PC-9 (cell line): ENCODE measurements at places on chromosomes 11 and 22. TPM values are rescaled to one million over a fixed set of nuclear protein-coding genes. Genes with fewer than 3 reads are reported as not detected.

- no peak for DNase-seq
Observed at GRCh38 chr22:32818446-32819115, 17.1 kb downstream of the TIMP3 start.

DNA sequence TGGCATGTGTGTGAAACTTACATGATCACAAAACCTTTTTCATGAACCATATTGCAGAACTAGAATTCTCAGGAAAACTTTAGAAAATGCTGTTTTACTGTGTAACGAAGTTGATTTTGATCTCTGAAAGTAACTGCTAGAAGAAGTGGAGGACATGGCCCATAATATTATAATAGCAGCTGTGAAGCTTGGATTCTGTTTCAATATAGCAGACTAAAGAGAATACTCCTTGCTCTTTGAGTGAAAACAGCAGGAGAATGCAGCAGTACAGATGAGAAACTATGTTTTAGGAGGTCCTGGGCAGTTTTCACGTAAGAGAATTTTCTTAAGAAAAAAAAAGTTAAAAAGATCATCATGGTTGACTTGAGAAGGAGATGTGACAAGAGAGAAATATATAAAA lies 76.7 kb upstream of the POU2AF2 start:
- DNase-seq, result no peak

GRCh38 chr11:43278193-43278956 lies 33.4 kb upstream of the API5 start:
- DNase-seq, result no peak

A4GALT gene
- 17.1 and 19.3 TPM in 2 replicates for total RNA-seq

OR2AT4 gene
- 0.11 TPM in 1 of 2 replicates, not detected in the other for total RNA-seq

DNA sequence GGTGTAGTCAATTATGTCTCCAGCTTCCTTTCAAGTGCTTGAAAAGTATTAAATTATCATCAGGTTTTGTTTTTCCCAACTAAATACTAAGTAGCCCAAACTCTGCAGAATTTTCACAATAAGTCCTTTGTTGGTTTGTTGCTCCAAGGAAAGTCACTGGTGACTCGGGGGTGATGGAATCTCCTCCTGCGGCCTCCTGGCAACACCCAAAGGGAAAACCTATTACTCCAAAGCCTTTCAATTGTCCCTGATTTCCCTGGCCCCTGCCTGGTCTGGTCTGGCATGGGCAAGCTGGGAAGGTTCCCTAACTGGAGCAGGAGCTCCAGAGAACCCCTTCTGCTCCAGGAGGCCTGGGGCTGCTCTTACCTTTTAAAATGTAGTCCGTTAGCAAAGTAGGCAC lies 47.9 kb downstream of the FEZ1 start:
- no peak for DNase-seq

RASD2 gene
- 0.70 and 0.95 TPM in 2 replicates for total RNA-seq

GRCh38 chr11:102364991-102365390 lies 18.0 kb downstream of the BIRC2 start:
- no peak for DNase-seq

DNA sequence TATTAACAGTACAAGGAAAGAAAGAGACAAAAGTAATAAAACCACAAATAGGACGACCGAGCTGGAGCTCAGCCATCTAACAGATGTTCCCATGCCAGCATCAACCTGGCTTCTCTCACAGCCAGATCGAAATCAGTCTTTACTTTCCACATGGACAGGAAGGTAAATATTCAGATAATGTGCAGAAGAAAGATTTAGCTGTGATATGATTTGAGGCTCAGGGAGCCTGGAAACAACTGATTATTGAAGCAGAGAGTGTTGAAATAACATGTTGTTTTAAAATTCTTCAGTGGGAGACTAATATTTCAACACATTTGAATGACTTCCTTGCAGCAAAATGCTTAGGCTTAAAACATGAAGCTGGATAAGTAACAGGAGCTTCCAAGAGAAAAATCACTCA lies 546.8 kb downstream of the ETS1 start:
- no peak for DNase-seq

DNA sequence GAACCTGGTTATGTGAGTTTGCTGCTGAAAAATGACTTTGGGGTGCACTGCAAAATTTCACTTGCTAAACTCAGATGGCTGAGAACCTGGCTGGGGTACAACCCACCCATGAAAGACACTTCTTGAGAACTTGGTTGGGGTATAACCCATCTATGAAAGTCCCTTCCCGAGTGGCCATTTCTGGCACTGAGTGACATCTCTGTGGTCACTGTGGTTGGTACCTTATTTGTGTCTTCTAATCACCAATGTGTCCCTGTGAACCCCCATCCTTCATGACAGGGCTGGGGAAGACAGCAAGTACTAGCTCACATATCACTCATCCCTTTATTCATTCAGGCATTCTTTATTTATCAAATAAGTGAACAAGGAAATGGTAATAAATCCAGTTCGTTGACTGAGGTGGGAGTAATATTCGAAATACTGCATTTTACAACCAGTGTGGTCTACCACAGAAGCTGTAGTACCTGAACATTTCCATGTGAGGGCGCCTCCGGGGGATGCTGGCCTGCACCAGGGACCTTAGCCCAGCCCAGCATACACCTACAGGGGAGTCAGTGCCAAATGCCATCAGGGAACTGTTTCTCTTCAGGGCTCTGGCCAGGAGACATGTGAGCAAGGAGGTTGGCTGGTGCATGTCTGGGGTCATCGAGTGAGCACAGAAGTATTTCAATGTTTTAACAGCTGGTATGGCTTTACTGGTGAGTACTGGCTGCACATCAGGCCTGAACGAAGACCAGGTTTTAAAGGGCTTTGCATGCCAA lies 122.1 kb downstream of the CSNK2A3 start:
- no peak for DNase-seq

TRMU gene
- total RNA-seq, result 51.5 and 58.2 TPM in 2 replicates

DNA sequence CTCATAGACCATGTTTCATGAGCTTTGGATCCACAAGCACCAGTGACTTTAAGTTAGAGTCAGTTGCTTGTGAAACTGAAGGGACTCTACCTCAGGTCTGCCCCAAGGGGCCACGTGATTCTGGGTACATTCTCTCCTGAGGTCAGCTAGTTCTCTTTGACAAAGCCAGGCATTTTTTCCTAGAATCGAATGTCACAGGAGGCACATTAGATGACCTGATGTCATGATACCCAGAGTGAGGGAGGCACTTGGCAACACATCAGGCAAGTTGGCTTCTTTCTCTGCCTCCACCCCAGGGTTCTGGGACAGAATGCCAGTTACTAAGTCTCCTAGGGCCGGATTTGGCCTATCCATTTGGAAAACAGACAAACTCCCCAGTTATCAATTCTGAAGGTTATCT lies 93.0 kb downstream of the APIP start:
- DNase-seq, result no peak

KCNJ1 gene
- not detected in 2 replicates for total RNA-seq

DNA sequence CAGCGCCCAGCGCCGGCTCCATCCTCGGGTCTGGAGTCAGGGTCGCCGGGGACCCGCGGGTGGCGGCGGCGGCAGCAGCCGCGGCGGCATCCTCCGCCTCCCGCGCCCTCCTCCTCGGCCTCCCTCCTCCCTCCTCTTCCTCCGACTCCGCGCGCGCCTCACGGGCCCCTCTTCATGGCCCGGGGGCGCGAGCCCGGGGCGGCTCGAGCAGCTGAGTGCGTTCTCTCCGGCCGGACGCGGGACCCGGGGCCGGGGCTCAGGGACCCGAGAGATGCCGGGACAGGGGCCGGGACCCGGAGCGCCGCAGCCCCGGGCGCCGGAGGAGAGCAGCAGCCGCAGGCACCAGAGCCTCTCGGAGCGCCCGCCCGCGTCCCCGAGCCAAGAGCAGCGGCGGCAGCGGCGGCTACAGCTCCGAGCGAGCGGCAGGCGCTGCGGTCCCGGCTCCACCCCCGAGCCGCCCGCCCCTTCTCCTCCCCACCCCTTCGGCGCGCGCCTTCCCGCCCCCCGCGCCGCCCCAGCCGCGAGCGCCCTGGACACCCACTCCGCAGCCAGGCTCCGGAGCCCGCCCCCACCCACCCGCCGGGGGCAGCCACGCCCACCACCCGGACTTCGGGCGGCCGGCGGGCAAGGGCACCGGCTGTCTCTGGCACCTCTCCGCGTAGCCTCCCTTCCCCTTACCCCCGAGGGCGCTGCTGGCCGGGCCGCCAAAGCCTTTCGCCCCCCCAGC lies at the start of gene CHST1:
TSS of gene CHST1 (minus strand) at position 417 of the 727 bp plus-strand sequence. CDS start 14,699 bp downstream, outside the sequence.
- peak; percentile 33 for DNase-seq

DNA sequence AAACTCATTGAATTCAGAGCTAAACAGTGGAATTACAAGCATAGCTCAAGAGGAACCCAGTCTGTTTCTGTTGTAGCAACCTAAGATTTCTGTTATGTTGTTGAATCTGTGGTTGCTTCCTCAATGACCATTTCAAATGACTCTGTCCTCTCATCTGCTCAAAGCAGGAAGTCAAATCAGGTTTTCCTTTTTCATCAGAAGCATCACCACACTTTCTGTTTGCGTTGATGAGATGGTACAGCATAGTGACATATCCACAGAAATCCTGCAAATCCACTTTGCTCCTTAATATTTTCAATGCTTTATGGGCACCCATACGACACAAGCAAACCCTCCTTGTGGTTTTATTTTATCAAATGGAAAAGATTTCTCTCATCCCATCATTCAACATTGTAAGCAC lies 12.6 kb upstream of the UCP2 start:
- no peak for DNase-seq

DNA sequence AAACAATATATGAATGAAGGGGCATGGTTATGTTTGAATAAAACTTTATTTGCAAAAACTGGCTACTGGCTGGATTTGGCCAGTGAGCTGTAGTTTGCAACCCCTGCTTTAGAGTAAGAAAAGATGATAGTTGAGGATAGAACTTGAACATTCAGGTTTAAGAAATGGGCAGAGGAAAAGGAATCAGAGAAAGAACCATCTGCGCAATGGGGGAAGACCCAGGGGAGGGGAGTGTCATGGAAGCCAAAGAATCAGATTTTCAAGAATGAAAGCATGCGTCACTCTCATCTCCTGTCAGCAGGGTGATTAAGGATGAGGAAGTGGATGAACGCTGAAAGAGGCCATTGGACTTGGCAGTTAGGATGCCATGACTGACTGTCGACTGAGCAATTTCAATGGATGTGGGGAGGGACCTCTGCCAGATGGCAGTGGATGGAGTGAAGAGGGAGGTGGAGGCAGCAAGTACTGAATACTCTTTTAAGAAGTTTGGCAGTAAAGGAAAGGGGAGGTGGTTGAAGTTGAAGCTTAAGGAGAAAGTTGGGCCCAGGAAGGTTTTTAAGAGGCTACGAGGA lies 21.2 kb downstream of the FAT3 start:
- DNase-seq, result no peak

- DNase-seq, result no peak
Observed at GRCh38 chr11:79043726-79044125, 397.1 kb downstream of the TENM4 start.

DNA sequence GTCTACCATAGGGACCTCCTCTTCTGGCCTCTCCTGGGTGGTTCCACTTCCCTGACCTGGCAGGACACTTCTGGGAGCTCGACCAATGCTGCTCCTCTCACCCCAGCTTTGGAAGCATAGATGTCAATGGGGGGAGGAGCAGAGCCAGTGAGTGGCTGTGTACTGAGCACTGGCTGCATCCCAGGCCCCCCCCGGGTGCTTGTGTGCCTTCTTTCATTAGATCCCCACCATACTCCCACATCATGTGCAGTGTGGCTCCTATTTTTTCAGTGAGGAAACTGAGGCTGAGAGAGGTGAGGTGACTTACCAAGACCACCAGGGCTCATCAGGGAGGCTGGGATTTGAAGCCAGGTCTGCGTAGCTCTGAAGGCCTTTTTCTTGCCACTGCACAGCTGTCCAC lies 44.3 kb downstream of the LRRC32 start:
- no peak for DNase-seq

TRMT2A gene
- total RNA-seq, result 31.5 and 32.7 TPM in 2 replicates

DNA sequence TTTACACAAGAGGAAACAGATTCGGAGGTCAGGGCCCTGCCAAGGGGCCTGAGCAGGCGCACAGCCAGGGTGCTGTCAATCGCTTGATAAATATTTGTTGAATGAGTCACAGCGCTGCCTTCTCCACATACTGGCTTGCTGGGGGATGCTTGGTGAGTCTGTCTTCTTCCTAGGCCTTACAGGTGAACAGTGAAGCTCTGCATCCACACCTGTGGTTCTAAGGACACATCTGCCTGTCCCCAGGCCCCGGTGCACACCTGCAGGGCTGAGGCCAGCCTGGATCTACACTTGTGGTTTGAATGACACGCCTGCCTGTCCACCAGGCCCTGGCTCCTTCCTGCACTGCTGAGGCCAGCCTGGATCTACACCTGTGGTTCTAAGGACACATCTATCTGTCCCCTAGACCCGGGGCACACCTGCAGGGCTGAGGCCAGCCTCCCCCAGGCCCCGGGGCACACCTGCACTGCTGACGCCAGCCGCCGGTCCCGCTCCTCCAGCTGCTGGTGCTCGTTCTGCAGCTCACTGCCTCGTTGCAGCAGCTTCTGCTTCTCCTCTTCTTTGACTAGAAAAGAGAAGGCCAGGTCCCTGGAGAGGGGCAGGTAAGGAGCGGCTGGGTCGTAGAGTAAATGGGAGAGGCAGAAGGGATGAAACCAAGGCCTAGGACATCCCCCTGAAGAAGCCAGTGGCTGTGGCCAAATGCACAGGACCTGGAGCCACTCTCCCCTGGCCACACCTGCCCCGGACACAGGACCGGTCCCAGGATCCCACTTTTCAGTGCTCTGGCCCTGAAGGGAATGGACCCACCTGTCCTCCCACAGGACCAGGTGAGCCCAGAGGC lies 124.6 kb downstream of the PHF21B start:
- peak; percentile 52 for DNase-seq

SCT gene
- total RNA-seq, result not detected in 2 replicates

CHST1 gene
- total RNA-seq, result not detected in 2 replicates

- DNase-seq, result no peak
Observed at GRCh38 chr22:30717952-30718351, 23.3 kb downstream of the OSBP2 start.

DNA sequence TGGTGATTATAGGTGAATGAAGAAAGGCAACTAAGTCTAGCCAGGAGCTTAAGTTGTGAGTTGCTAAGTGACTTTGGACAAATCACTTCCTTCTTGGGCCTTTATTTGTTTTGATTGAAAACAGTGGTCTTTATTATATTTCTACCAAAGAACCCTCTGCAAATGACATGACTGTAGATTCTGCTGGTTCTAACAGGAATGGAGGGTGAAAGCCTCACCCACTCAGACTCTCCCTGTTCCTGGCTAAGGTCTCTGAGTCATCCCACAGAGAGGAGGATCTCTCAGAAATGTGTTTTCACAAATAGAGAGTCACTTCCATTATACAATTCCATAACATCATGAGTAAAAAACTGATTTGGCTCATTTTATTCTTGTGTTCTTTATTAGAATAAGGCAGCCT lies 583.9 kb upstream of the LRRC4C start:
- no peak for DNase-seq

DNA sequence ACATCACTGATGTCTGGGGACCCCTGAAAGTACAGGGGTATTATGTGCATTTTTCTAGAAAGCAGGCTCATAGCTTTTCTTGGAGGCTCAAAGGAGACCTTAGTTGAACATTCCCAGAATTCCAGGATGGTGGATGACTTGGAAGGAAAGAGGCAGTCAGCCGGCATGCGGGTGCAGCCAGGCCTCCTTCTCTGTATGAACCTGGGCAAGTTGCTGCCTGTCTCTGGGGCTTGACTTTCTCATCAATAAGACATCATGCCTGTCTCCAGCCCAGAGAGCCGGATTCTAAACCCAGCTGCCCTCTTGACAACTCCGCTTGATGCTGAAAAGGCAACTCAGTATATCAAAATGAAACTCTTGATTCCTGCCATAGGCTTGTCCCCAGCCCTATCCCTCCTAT lies 12.6 kb downstream of the MS4A15 start:
- no peak for DNase-seq

GRCh38 chr11:15901054-15901453 lies 455.3 kb downstream of the SOX6 start:
- DNase-seq, result no peak
